ENCODE measurements at places on chromosomes 4 and X.

DNA sequence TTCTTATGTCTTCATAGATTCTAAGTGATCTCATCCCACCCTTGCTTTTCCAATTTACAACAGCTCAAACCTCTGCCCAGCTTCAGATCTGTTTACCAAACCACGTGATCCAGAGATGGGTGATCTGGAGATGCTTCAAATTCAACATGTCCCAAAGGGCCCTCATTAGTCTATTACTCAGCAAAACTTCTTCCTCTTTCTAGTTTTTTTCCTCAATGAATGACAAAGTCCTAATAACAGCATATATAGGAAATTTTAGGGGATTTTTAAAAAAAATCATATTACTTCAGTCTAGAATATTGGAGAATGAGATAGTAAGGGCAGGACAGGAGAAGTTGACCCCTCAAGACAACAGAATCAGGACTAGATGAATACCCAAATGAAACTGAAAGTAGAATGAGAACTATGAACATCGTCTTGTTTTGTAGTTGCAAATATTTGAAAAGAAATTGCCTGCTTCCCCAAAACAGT lies 127.1 kb downstream of the CFAP299 start:
- DNase-seq: no peak

DNA sequence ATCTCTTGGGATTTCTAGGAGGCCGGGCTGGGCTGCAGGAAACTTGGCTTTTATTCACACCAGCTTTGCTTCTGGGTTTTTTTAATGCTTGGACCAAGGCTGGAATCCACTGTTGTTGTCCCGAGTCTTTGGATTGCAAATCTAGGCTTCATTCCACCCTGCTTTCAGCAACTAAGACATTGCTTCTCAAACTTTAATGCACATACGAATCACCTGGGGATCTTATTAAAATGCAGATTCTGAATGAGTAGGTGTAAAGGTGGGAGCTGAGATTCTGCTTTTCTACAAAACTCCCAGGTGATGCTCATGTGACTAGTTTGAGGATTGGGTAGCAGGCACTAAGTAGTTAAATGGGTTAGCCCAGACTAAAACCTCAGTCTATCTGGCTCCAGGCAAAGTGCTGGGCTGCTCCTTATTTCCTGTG lies 39.2 kb upstream of the GPC4 start:
- DNase-seq: no peak

GRCh38 chr4:41024556-41025491 lies 189.5 kb downstream of the APBB2 start:
- DNase-seq: no peak

- no peak for DNase-seq
These were observed 46.1 kb upstream of the TLR2 start for GRCh38 chr4:153638011-153638410.

DNA sequence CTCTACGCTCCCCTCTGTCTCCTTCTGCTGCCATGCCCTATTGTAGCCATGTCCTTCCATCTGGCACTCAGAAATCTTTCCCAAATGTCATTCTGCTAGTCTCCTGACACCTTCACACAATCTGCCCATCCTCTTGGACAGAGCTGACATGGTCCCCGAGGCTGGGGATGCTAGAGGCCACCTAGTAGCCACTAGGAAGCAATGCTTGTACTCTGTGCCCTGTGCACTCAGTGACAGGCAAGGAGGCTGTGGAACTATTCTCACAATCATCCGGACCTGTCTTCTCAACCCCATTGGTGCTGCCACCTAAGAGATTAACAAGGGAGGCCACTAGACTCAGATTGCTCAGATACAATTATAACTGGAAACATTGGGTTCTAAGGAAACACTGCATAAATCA lies 112.6 kb upstream of the TMEM164 start:
- DNase-seq: no peak

DNA sequence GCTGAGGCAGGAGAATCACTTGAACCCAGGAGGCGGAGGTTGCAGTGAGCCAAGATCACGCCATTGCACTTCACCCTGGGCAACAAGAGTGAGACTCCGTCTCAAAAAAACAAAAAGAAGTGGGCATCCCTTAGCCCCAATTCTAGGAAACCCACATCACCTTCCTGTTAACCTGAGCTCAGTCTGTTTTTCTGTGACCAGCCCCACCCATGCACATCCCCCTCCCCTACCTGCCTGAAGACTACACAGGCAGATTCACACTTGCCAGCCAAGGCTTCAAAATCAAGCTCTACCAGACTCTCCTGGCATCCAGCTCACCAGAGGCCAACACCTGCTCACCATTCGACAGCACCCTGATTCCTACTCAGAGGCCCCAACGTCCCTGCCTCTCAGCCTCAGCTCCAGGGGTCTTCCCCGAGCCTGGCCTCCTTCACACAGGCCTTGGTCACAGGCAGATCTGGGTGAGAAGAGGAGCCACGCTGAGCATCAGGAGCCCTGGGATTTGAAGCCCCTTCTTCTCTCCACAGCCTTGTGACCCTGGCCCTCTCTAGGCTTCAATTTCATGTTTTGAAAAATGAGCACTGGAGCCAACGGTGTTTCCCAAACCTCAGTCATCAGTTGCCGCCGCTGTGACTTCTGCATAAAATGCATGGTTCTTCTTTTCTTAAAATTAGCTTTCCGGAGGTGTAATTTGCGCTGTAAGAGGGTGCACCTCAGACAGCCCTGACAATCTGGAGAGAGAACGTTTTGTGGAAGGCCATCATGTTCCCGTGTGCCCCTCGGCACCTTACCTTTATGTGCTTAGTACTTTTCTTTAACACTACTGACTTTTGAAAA lies 47.3 kb downstream of the JAKMIP1 start:
- DNase-seq: no peak

DNA sequence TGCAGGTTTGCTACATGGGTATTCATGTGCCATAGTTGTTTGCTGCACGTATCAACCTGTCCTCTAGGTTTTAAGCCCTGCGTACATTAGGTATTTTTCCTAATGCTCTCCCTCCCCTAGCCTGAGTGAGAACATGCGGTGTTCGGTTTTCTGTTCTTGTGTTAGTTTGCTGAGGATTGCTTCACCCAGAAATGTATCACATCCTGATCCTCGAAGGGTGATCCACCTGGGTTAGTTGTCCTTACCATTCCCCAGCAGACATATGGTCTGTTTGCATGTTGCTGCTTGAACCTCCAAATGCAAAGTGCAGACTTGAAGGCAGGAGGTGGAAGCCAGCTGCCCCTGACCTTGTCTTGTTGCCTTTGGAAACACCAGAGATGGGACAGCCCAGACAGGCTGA lies 161.5 kb upstream of the WDR1 start:
- DNase-seq: no peak

DNA sequence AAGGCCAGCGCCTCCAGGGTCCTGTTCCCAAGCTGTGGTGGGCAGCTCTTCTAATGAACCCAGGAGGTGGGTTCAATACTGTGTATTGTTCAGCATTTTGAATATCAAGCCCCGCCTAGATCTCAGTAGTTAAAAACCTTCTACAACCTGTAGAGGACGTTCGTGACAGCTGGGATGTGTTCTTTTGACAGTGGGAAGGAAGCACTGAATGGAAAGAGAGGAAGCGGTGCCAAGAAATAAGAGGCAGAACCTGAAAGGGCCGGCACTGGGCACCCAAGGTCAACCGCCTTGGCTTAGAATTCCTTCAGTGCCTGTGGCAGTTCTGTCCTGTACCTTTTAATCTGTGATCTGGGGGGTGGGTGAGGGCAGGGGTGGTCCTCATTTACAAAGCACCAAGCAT lies 73.1 kb downstream of the CC2D2A start:
- no peak for DNase-seq

DNA sequence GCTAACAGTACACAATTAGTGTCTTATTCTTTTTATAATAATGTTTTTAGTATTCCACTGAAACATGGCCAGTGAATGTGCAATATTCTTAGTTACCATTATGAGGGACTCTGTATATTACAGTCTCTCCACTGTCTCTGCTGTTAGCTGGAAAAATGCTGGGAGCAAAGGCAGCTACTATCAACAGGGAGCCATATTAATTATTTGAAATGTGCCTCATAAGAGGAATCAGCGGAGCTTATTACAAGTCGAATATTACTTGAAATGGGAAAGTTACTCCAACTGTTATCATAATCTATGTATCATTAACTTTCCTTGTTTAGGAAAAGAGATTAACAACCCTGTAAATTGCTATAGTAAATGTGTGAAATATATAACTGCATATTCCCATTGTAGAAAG lies 612.0 kb downstream of the ADGRL3 start:
- no peak for DNase-seq

GRCh38 chr4:18540349-18540748 lies 518.8 kb upstream of the LCORL start:
- DNase-seq: no peak
